Pancreas (tissue), 10 donors: ENCODE measurements at places on chromosomes 1 and 21. TPM values are rescaled to one million over a fixed set of nuclear protein-coding genes. Genes with fewer than 3 reads are reported as not detected.

Gene DENND4B
- 41.7 TPM for total RNA-seq

DNA sequence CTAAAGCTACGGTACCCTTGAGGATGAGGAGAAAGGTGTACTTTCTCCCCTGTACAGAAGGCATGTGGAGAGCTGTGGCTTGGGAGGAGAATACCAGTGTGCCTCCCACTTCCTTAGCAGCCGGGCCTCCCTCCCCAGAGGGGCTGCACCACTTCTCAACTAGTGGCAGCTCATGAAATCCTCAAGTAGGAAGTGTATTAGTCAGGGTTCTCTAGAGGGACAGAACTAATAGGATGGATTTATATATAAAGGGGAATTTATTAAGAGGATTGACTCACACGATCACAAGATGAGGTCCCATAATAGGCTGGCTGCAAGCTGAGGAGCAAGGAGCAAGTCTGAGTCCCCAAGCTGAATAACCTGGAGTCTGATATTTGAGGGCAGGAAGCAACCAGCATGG, 53.1 kb upstream of the PPP2R5A start:
- no peak for DNase-seq

DNA sequence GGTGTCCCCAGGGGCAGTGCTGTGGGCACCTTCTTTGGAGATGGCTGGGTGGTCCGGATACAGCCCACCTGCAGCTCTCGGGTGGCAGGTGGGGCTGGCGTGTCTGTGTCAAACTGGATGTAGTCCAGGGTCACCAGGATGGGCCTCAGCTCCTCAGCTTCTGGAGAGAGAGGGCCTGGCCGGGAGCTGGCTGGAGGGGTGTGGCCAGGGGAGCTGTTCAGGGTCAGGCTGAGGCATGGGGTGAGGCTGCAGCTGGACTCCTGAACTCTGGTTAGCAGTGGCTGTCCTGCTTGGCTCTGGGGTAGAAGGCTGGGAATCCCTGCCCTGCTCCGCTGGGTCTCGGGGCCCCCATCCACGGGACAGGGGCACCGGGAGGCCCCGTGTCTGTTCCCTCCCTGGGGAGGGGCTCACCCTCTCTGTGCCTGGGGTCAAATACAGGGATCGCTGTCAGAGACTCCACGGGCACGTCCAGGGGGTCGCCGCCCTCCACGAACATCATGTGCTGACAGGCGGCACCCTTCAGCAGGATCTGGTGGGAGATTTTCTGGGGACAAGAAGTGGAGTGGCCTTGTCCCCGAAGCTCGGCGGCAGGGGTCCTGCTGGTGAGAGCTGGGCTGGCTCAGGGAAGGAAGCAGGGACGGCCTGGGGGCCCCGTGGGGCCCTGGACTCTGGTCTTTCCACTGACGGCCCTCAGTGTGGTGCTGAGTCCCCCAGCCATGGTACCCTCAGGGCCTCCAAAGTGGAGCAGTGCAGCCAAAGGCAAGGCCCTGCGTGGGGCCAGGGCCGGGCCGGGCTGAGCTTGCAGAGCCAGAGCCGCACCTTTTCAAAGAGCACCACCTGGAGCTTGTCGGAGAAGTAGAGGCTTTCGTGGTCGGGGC, 4.1 kb upstream of the TMEM52 start:
- peak; percentile 82 for DNase-seq

DNA sequence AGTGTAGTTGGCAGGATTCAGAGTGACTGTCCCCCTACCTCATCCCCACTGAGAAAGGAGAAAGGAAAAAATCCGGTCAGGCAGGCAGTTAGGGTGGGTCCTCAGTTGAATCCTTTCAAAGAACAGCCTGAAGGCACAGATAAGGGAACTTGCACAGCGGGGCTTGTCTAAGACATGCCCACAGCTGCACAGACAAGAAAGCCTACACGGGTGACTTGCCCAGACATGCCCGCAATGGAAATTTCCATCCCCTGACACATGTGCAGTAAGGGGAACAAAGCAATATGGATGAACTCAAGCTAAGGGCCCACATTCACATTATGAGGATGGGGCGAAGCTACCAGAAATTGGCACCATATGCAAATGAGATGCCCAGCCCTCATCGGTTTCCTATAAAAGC, 82.5 kb downstream of the DESI2 start:
- DNase-seq, result no peak

DNA sequence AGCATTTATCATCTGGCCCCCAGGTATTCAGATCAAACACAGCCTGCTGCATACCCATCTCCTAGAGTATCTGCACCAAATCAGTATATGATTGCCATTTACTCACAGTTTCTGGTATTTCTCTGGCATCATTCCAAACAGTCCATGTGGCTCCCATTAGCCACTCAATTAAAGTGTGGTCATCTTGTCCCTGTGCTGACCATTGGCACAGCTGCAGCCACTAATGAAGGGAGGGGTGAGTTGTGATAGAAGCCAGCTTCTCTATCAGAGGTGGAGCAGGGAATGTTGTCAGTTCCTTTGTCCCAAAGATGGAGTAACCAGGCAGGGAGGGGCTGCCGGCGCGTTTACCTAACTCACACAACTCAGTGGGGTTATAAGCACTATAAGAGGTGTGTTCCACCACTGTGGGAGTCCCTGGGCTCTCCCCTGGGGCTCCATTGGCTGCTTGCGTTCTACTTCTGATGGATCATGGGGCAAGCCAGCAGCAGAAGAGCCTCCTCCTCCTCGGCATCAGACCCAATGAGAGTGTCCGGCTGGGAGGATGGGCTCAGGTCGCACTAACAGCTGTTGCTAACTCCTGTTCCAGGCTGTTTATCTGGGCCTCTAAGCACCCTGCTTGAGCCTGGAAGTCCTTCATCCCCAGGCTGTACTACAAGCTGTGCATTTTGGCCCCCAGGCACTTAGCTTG, 108.6 kb downstream of the GDAP2 start:
- DNase-seq, result no peak

DNA sequence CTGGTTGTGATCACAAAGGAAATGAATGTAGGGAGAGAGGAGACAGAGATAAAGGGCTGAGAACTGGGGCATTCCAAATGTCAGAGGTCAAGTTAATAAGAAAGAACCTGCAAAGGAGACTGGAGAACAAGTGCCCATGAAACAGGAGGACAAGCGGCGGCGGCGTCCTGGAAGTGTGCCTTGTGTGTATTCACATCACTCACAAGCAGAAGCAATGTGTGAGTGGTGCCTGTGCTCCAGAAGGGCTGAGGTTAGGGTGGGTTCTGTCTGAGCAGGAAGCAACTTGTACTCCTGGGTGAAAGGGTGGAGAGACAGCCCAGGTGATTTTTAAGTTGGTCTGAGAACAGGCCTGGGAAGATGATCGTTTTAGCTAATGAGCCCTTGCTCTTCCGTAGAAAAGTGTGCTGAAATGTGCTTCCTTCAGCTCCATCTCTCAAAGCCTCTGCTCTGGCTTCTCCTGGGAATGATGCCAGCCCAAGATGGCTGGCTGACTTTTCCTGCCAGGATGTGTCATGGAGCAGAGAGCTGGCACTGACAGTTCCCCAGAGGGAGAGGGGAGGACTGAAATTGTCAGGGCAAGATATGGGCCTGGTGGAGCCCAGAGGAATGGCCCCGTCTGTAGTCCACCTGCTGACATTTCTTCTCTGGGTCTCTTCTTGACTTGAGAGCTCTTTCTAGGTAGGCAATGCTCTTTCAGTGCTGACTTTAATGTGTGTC, 25.1 kb upstream of the PLEKHA6 start:
- DNase-seq, result no peak

DNA sequence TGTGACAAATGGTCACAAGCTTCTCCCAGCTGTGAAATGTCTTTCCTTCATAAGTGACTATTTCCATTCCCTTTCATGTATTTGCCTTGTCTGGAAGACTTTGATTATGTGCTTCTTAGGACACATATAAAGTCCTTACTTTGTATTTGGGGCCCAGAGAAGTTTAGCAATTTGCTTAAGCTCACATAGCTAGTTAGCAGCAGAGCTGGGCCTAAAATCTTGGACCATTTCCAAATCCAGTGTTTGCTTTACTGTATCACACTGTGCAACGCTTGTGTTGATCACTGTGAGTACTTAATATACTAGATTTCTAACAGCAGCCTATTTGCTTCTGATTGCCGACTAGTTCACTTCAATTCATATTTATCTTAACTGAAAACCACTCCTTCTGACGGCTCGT, 2.2 kb upstream of the KCNA3 start:
- DNase-seq, result no peak
